ENCODE measurements at places on chromosomes 3 and 15. TPM values are rescaled to one million over a fixed set of nuclear protein-coding genes. Genes with fewer than 3 reads are reported as not detected.

Gene LCTL
- total RNA-seq, result not detected

Gene CLDN1
- not detected for total RNA-seq

Gene ANKRD34C
- not detected for total RNA-seq

Gene LIPC
- total RNA-seq, result not detected

Gene SLC6A1
- total RNA-seq, result 0.15 TPM

Gene CD200R1
- total RNA-seq, result not detected

Gene MESP2
- total RNA-seq, result not detected

Gene PP2D1
- total RNA-seq, result not detected

Gene ABI3BP
- not detected for total RNA-seq

Gene RASL12
- total RNA-seq, result 0.44 TPM

Gene ZPLD1
- total RNA-seq, result not detected

Gene INKA1
- 4.2 TPM for total RNA-seq

Gene GMNC
- total RNA-seq, result 0.64 TPM

Gene POC1A
- total RNA-seq, result 3.2 TPM

Gene TP63
- not detected for total RNA-seq

Gene HIGD2B
- not detected for total RNA-seq

Gene ANKRD63
- not detected for total RNA-seq

Gene LSMEM2
- not detected for total RNA-seq

Gene IL5RA
- total RNA-seq, result not detected

Gene SST
- total RNA-seq, result 1,741 TPM

Gene MRAS
- total RNA-seq, result 41.5 TPM

Gene TTLL13
- total RNA-seq, result not detected

Gene ABTB1
- total RNA-seq, result 35.0 TPM

Gene NR1I2
- not detected for total RNA-seq

Gene PLA2G4E
- 1.0 TPM for total RNA-seq

Gene GREM1
- total RNA-seq, result not detected

Gene ATP13A3
- total RNA-seq, result 41.6 TPM

Gene GP9
- total RNA-seq, result not detected

Gene MKRN3
- total RNA-seq, result 1.4 TPM

Gene EIF4E3
- total RNA-seq, result 21.9 TPM

Gene MASP1
- 1.7 TPM for total RNA-seq

Gene TMEM39A
- 22.8 TPM for total RNA-seq

Gene RBP2
- total RNA-seq, result not detected

Gene CCDC174
- 22.1 TPM for total RNA-seq

Gene IGSF10
- total RNA-seq, result 0.05 TPM

Gene TMED3
- 32.1 TPM for total RNA-seq

Gene EAF2
- total RNA-seq, result 1.4 TPM

Gene TMCO5A
- total RNA-seq, result not detected

Gene CYP11A1
- total RNA-seq, result not detected

Gene MOBP
- not detected for total RNA-seq

Gene ARPIN
- total RNA-seq, result 9.0 TPM

Gene ADAMTS17
- total RNA-seq, result 6.8 TPM

Gene ASB14
- total RNA-seq, result not detected

Gene DLL4
- 12.5 TPM for total RNA-seq

Gene GNB4
- total RNA-seq, result 19.1 TPM

Gene TMEM44
- total RNA-seq, result 35.3 TPM
